ENCODE measurements at places on chromosomes 11 and 22.

DNA sequence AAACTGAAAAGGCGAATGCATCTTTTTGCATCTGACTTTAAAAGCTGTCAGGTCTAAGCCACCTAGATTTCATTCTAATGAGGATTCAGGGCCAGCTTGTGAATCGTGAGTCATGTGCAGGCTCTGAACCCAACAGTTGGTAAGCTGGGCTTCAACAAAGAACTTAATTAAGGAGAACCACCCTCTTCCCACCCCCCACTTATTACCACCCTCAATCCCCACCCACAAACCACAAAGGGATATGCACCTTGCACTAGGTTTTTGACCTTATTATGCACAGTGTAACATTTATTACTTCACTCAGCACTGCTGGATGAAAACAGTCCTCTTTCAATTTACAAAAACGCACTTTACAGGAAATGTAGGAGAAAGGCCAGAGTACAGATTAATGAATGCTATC lies 94.1 kb upstream of the LIN7C start:
- DNase-seq: no peak

DNA sequence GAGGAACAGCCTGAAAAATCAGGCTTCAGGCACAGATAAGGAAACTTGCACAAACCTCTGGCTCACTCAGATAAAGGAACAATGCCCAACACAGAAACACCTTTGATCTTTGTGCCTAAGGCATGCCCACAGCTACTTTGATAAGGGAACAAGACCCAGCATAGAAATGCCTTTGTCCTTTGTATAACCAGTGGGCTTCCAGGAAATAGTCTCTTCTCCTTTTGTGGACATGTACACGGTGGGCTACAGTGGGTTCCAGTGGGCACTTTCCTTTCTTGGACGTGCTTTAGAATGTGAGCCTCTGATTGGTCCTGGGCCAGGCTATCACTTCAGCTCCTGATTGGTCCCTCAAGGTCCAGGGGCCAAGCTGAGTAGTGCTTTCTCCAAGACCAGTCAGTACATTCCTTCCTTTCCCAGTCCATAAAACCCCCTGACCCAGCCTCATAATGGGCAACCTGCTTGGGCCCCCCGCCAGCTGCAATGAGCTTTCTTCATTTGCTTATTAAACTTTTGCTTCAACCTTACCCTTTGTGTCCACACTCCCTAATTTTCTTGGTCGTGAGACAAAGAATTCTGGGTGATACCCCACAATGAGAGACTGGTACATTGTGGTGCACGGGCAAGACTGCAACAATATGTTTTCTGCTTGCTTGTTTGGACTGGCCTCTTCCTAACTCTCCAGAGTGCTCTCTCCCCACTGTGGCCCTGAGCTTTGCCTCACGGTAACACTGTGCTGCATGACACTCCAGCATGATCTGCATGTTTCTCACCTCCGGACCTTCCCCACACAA lies 1.7 kb upstream of the CABIN1 start:
- DNase-seq: no peak

- no peak for DNase-seq
Measured at GRCh38 chr11:79400717-79401330, 40.0 kb downstream of the TENM4 start.

GRCh38 chr11:113341388-113342165 lies 27.2 kb downstream of the TTC12 start:
- no peak for DNase-seq

GRCh38 chr11:117097014-117097388 lies 1.2 kb downstream of the SIK3 start:
- no peak for DNase-seq

DNA sequence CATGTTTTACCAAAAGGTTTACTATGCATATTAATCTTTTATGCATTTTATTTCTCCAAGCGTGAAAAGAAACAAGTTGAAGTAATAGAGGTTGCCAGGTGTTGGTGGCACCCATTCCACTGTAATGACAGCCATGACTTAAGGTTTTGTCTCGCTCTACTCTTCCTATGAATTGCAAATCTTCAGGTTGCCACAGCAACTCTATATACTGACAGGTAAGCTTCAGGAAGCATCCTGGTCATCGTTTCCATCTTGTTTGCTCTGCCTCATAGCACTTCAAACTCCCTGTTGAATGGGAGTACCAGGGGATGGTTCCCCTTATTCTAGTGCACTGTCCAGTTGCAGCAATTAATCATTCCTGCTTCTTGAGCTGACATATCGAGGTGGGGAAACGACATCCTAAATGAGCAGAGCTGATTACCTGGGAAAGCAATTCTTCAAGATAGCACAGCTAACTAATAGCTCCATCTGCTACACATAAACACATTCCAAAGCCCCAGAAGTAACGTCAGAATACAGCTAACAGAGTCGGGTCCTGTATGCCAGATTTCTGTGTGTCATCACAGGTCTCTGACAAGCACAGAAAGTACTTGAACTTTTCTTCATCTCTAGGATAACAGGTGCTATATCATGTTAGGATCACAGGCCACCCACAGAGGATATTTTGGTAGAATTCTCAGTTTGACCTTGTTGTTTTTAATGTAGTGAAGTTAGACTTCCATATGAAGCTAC lies 80.3 kb downstream of the CADM1 start:
- DNase-seq: no peak

GRCh38 chr22:21632237-21632895 lies at the start of gene CCDC116:
CCDC116 (plus strand) TSS chr22:21632760; CDS start chr22:21633182, 422 bp downstream.
- no peak for DNase-seq

GRCh38 chr11:62863687-62864335 lies 16.9 kb upstream of the SLC3A2 start:
- no peak for DNase-seq
